IMR-90 (cell line): ENCODE measurements at places on chromosomes 5 and 9. TPM values are rescaled to one million over a fixed set of nuclear protein-coding genes. Genes with fewer than 3 reads are reported as not detected.

SOX30 gene
- total RNA-seq = not detected in 2 replicates

SAP30L gene
- total RNA-seq = 9.7 and 13.1 TPM in 2 replicates

ACSL6 gene
- total RNA-seq = not detected in 2 replicates

GLRX gene
- 142 and 145 TPM in 2 replicates for total RNA-seq

PTPN3 gene
- 0.72 and 0.83 TPM in 2 replicates for total RNA-seq

YTHDC2 gene
- total RNA-seq = 13.4 and 22.5 TPM in 2 replicates

CCDC183 gene
- total RNA-seq = under 0.01 TPM in 1 of 2 replicates, not detected in the other

ZNF454 gene
- total RNA-seq = under 0.01 and 0.18 TPM in 2 replicates

TMC1 gene
- not detected in 2 replicates for total RNA-seq

FAM81B gene
- total RNA-seq = not detected in 2 replicates

INSL6 gene
- total RNA-seq = not detected in 2 replicates

RORB gene
- total RNA-seq = under 0.01 TPM in 1 of 2 replicates, not detected in the other

SPATA6L gene
- total RNA-seq = 0.18 and 0.28 TPM in 2 replicates

NDUFB6 gene
- 24.2 and 77.2 TPM in 2 replicates for total RNA-seq

TLX3 gene
- not detected in 2 replicates for total RNA-seq

CDH6 gene
- total RNA-seq = 211 and 232 TPM in 2 replicates

DNA sequence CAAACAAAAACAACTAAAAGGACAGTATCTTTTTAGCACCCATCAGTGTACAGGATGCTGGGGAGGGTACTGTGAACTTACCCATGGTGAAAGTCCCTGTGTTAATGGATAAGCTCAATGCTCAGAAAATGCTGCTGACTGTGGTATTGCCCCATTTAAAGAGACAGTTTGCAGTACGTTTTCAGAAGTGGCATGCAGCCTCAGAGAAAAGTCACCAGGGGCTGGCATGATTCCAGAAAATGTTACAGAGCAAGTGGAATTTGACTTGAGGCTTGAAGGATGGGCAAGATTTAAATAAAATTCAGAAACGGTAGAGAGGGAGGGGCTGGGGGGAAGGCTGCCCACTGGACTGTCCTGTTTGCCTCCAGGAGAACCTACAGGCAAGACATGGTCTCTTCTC, 7.2 kb downstream of the S1PR3 start:
- no peak for DNase-seq

GRCh38 chr5:33284681-33285080, 156.1 kb upstream of the TARS1 start:
- peak; percentile 15 for DNase-seq

- DNase-seq = no peak
These were observed 53.1 kb downstream of the MRPL36 start for GRCh38 chr5:1746371-1747078.

DNA sequence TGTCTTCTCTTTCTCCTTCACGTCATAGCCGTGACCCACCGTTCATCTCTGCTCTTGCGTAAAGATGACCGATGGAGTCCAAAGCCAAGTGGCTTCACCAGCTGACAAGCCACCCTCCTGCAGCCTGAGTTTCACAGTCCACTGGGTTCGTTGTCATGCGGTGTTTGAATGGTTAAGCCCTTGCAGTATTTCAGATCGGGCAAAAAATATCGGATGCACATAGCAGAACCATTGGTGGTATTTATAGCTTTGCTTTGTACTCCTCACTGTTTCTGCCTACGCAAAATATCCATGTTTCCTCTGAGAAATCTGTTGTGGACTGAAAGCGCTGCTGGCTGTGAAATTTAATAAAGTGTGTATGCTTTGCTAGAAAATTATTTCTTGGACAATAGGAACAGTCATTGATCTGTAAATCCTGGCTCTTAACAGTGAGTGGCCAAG, 34.5 kb upstream of the NCS1 start:
- no peak for DNase-seq

DNA sequence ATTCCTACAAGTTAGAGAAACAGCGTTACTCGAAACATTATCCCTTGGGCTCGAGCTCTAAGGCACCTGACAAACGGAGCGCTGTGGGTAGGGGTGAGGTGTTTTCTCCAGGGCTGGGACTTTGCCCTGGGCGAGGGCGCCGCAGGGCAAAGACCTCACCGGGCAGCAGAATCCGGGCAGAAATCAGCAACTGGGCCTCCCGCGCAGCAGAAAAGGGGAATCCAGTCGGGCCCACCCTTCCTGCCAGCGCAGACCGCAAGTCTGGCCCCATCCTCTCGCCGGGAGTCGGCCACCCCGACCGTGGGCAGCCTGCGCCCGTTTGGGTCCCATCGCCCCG, 430 bp upstream of the MSH3 start:
- no peak for DNase-seq

GRCh38 chr5:92559331-92559730, 1021.7 kb downstream of the NR2F1-AS1 start:
- no peak for DNase-seq

DNA sequence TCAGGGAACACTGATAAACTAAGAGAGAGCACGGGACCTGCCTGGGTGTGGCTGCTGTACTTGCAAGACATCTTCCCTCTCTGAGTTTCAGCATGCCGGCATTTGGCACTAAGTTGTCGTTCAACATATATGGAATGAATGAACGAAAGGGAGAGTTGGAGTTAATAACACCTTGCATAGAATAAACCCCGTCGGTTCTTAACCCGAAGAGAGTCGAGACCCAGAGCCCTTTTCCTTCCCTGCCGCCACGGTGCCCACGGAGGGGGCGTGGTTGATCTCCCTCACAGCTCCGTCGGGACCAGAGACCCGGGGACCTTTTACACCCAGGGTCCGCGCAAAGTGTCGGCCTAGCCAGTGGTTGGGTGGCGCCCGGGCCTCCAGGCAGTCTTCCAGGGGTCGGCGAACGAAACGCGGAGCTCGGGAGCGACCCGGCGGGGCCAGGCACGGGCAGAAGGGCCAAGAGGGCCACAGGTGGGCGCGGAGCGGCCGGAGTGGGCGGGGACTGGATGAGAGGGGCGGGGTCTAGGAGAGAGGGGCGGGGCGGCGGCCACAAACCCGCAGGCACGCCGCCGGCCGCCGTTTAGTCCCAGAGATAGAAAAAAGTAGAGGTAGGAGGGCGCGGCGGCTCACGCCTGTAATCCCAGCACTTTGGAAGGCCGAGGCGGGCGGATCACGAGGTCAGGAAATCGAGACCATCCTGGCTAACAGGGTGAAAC, 735 bp upstream of the RPL26L1 start:
- DNase-seq = peak; percentile 41

- no peak for DNase-seq
These were observed 17.9 kb upstream of the CDC42SE2 start for GRCh38 chr5:131245948-131246347.

- no peak for DNase-seq
These were observed 518 bp downstream of the ZDHHC12 start for GRCh38 chr9:128723352-128723865.

- no peak for DNase-seq
These were observed 59.0 kb upstream of the BOD1 start for GRCh38 chr5:173675287-173675996.

- DNase-seq = no peak
These were observed 159.9 kb upstream of the ADAMTS16 start for GRCh38 chr5:4980201-4980600.

GRCh38 chr5:39428640-39429039, 3.9 kb upstream of the DAB2 start:
- no peak for DNase-seq

- DNase-seq = no peak
These were observed 141.9 kb downstream of the SPATA31D1 start for GRCh38 chr9:82130331-82131042.

DNA sequence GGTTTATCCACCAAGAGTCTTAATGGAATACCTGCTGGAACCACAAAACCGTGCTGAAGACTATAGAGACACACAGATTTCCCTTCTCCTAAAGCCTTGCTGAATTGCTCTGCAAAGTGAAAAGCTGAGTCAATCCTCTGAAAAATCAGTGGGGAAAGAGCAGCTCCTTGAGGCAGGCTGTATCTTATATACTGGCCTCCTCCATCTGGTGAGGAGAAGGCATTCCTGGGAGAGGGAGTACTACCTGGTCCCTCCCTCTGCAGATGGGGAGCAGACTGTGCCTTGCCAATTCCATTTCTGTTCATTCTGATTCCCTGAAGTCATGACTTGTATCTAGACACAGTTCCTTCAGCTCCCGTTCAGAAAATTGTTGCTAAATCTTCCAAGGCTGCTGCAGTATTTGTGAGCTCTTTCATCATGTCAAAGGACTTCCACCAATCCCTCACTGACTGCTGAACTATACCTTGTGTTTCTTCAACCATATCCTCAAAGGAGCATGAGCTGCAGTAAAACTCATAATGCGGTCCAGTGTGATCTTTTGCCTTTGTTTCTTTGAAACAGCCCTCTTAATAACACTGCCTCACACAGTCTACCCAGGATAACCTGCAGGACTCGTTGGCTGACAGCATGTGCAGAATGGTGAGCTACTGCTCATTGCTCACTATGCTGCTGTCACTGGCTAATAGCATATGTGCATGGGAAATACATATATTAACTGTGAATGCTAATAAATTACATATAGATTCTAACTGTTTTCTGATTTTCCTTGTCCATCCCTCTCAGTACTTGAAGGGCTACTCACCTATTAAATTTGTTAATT, 84.5 kb downstream of the FOXD1 start:
- DNase-seq = peak; percentile 80

GRCh38 chr9:75995066-75995465, 104.6 kb downstream of the PCSK5 start:
- DNase-seq = no peak

GRCh38 chr9:123863164-123863855, 66.6 kb downstream of the DENND1A start:
- no peak for DNase-seq

DNA sequence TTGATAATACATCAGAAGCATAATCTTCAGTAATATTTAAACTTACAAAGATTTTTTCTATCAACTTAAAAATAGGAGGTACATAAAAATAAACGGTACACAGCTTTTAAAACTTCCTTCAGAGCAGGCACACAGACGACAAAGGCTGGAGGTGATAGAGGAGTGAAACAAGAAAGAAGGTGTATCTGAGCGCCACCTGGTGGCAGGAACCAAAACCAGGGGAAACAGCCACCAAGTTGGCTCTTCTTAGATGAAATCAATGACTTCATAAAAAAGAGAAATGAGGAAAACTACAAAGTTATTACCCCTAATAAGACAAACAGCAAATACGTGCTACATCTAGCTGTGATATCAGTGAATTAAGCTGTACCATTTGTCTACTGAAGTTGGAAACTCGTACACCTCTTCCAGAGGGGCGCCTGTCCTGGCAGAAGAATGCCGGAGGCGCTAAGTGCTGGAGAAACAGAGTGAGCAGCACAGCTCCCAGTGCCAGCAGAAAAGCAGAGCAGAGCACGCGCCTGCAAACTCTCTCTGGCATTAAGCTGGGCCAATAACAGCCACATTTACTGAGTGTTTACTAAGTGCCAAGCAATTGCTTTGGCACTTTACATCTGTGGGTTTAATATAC, 85.9 kb downstream of the SETX start:
- peak; percentile 67 for DNase-seq

DNA sequence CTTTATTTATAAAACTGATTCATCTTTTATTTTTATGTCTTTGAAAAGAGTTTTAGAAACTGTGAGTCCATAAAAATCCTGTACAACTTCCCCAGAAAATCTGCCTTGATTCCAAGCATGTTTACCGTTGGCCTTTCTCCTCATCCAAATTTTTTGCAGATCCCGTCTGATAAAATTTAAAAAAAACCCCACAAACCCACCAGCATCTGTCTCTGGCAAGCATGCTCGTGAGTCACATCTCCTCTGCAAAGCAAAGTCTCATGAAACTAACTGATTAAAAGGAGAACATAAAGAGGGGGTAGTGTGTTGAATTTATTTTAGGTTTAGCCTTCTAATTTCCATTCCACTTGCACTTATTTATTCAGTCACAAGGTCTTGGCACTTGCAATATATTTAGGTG, 109.4 kb downstream of the MAT2B start:
- DNase-seq = peak; percentile 58

- peak; percentile 70 for DNase-seq
These were observed 127.8 kb downstream of the SAXO1 start for GRCh38 chr9:18905028-18905882.

DNA sequence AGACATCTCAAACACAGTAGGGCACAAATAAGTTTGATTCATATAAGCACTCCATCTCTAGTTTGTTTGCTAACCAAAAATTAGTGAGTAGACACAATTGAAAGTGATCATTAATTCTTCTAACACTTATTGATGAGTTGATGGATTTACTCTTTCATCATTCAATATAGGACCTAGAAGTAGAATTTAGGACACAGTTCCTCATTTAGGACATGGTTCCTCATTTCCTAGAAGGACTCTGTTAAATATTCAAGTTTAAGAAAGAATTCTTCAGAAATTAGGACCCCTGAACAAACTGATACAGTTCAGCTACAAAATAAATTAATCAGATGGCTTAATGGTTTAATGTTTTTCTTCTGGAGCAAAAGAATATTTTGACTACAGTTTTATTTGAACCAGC, 143.5 kb upstream of the PRR16 start:
- no peak for DNase-seq

- no peak for DNase-seq
These were observed 234.8 kb upstream of the TMEM161B start for GRCh38 chr5:88503406-88503805.

- DNase-seq = no peak
These were observed 174.9 kb upstream of the PAPPA start for GRCh38 chr9:115978659-115979096.

- no peak for DNase-seq
These were observed at the start of gene S1PR3 for GRCh38 chr9:88991066-88992034. Gene S1PR3, plus strand, starts transcription at chr9:88991468. Its CDS starts 9,733 bp downstream, at chr9:89001201.

DNA sequence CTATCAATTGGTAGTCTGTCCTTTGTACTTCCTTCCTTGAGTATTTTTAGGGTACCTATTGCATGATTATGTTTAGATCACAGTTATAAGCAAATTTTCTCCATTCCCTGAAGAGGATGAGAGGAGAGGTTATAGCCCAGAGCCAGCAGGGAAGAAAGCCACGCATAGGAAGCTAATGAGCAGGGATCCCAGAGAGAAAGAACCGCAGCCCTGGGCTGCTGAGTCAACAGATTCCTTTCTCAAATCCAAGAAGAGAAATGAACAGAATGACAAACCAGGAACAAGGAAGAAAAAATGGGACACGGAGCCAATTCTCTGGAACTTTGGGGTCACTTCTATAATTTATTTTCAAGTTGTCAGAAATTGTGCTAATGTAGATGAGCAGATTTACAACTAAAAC, 284.5 kb downstream of the RFX3 start:
- DNase-seq = no peak
